ENCODE measurements at places on chromosomes 6 and 20.
A peak's percentile ranks its signal among the peaks of the same experiment; 100 is the strongest.

- H3K27me3 ChIP-seq: no peaks in the 10 kb centered on the region
- no peak overlapping the region for H3K4me3 ChIP-seq
- no peaks in the 10 kb centered on the region for H3K36me3 ChIP-seq
- no peak overlapping the region for H3K27ac ChIP-seq
Measured at GRCh38 chr6:343960-344815, 47.4 kb upstream of the IRF4 start.

DNA sequence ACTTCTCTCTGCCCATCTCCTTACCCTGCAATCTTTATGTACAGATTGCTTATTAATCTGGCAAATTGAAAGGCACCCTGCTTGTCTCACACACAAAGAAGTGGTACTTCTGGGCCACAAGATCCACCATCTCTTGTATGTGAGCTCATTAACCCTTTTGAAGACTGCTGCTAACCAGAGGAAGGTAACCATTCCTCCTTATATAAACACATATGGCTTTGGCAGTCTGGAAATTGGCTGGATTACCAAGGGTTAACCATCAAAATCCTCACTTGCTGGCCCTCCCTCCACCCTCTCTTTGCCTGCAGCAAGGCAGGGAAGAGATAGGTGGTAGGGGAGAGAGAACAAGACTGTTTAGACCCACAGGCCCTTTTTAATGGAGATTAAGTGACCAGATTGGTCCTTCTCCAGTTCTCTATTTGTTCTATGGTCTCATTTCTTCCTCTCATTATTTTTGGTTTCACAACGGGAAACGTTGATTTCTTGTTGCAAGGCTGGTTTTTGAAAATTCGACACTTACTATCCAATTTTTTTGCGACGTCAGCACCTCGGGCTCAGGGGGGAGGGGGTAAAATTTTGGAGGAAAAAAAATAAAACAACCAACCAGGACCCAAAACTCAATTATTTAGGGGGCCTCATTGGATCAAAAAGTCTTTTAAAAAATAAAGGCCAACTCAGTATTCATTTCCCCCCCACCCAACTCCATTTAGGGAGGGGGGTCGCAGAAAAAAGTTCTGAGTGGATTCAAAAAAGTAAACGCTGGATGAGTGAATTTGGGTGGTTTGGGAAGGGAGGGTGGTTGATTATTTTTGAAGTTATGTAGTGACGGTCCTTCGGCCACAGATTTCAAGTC lies 859 bp downstream of the PPP1R10 start:
- H3K27ac ChIP-seq: peak overlapping the region; percentile 47
- DNase-seq: peak; percentile 81
- H3K4me3 ChIP-seq: peak overlapping the region; percentile 95
- H3K27me3 ChIP-seq: no peaks in the 10 kb centered on the region

DNA sequence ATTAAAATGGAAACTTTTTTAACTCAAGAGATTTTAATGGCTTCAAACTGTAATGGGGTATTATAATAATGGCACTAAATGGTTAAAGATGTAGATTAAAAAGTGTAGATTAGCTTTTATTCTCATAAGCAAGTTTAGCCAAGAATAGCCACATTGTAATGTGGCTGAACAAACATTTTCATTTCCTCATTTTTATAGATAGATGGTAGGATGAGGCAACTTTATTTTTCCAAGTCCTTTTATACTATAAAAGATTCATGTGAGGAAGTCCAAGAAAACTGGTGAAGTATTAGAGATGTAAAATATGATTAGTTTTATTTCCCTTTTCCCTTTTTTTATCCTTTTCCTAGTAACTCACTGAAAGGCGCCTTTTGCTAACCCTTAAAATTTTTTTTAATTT lies 88.8 kb downstream of the ATRN start:
- no peak overlapping the region for H3K4me3 ChIP-seq
- H3K4me1 ChIP-seq: no peaks in the 10 kb centered on the region
- no peak overlapping the region for H3K27ac ChIP-seq
- DNase-seq: no peak

DNA sequence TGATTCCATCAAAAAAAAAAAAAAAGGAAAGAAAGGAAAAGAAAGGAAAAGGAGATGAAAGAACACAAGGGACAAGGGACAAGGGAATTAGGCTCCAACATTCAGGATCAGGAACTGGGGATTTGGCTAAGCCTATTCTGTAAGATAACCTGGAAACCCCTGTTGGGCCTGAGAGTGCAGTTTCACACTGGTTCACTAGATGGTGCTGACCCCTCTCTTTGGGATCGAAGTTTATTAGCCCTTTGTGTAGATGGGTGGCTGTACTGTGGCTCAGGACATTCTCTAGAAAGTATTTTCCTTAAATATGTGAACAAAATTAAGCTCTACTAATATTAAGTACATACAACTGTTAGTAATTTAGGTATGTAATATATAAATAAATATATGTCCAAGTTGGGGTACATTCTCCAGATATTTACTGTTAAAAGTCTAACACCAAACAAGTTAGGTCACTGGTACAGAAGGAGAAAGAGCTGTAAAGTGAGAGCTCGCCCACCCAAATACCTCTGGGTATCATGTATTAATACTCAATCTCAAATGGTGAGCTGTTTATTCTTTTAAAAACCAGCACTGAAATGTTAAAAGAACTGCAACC lies 6.3 kb downstream of the OR2A4 start:
- H3K4me1 ChIP-seq: no peaks in the 10 kb centered on the region
- no peaks in the 10 kb centered on the region for H3K27me3 ChIP-seq
- H3K36me3 ChIP-seq: no peaks in the 10 kb centered on the region
- DNase-seq: peak; percentile 87
- H3K4me3 ChIP-seq: no peak overlapping the region

GRCh38 chr6:110345025-110345424 lies 13.1 kb downstream of the METTL24 start:
- no peaks in the 10 kb centered on the region for H3K27me3 ChIP-seq
- no peaks in the 10 kb centered on the region for H3K4me1 ChIP-seq
- DNase-seq: no peak
- H3K4me3 ChIP-seq: no peak overlapping the region
- no peak overlapping the region for H3K27ac ChIP-seq

DNA sequence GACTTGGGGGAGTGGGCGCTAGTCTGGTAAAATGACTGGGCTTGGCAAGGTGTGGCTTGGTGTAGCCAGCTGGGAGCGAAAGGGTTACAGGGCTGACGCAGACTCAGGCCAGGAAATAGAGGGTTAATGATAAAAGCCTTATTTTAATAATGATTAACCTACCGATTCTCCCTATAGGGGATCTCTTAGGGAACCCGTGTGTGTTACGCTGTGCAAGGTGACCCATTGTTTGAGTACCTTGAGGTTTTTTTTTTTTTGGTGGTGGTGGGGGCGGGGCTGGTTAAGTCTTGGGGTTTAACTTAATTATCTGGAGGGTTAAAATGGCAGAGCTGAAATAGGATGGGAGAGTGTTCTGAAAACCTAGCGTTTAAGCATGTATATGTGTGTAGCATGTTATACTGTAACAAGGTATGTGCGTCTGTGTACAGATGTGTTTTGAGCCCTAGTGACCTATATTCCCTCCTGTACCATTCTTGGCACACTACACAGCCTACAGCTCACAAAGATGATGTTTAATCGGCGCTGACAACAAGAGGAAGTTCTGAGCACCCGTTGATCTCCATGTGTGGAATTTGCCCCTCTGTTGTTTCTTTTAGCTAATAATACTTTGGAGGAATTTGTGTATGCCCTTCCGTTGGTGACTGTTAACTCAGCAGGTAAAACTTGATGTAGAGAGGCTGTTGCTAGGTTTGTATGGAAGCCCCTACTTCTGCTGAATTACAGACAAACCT lies 1.3 kb downstream of the CARMIL1 start:
- peak overlapping the region; percentile 6 for H3K27ac ChIP-seq
- peak; percentile 49 for DNase-seq
- no peaks in the 10 kb centered on the region for H3K36me3 ChIP-seq
- peak overlapping the region; percentile 91 for H3K4me3 ChIP-seq
- peaks cover 12% of the 10 kb centered on the region for H3K4me1 ChIP-seq

GRCh38 chr6:106572436-106572835 lies 56.9 kb downstream of the RTN4IP1 start:
- no peaks in the 10 kb centered on the region for H3K27me3 ChIP-seq
- no peak overlapping the region for H3K4me3 ChIP-seq
- no peak for DNase-seq
- H3K36me3 ChIP-seq: no peaks in the 10 kb centered on the region
- no peak overlapping the region for H3K27ac ChIP-seq

DNA sequence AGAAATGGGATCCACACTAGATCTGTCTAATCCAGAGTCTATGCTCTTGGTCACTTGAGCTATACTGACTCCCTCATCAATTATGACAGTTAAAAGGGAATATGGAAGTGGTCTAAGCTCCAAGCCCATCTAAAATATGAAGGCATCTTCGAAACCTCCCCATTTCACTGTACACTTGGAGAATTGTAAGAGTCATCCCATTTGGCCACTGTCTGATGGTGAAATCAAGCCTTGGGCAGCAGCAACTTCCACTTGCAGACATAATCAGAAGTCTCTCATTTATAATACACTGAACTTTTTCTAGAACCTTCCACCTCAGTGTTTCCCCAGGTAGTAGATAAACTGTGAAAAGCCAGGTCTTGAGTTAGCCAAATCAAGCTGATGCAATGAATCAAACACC lies 26.3 kb upstream of the UBR2 start:
- DNase-seq: no peak
- H3K36me3 ChIP-seq: no peaks in the 10 kb centered on the region
- H3K4me3 ChIP-seq: no peak overlapping the region
- no peak overlapping the region for H3K27ac ChIP-seq

GRCh38 chr20:48550814-48551213 lies 277.0 kb downstream of the PREX1 start:
- H3K36me3 ChIP-seq: no peaks in the 10 kb centered on the region
- H3K27ac ChIP-seq: no peak overlapping the region
- no peaks in the 10 kb centered on the region for H3K27me3 ChIP-seq
- H3K4me1 ChIP-seq: no peaks in the 10 kb centered on the region

DNA sequence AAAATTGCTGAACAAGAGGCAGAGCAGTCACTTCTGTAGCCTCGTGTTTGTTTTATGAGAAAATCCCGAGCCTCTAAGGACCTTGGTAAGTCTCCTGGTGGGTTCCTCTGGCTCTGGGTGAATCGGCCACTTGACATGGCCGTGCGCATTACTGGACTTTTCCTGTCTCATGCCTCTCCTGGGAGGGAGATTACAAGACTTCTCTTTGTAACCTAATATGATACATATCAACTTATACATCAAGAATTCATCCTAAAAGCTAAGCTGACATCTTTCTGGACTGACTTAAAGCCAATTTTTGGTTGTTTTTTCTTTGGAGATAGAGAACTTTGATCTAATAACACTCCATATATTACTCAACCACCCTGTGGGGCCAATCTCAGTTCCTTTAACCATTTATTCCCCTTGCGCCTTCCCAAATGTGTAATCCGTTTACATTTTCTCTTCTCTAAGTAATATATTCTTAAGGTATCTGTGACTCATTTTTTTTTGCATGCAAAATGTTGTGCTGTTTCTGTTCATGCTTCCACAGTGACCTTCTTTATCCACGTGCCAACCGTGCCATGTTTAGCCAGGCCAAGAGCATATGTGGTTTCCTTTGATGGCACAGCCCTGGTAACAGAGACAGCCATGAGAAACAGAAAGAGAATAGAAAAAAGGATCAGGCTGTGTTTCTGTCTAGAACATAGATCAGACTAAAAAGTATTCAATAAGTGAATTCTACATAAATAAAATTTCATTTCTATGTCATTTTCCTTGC lies 47.5 kb upstream of the JAG1 start:
- H3K4me3 ChIP-seq: no peak overlapping the region
- H3K4me1 ChIP-seq: no peaks in the 10 kb centered on the region
- DNase-seq: no peak
- no peak overlapping the region for H3K27ac ChIP-seq

DNA sequence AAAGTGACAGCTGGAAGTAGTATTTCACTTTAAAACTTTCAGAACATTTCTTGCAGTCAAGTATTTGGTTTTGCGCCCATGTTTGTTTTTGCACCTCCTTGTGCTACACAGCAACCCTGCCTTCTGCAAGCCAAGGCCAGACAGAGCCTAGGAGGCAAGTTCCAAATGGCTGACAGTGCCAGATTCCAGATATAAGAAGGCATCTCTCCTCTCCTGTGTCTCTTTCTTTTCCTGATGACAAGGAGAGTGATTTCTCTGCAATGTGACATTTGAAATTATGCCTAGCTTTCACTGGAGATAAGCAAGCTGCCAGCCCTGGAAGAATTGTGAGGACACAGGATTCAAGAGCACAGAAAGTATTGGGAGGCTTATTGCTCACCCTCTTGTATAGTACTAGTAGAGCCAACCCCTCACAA lies 149.1 kb upstream of the TENT5A start:
- no peak overlapping the region for H3K4me3 ChIP-seq
- H3K36me3 ChIP-seq: no peaks in the 10 kb centered on the region
- no peaks in the 10 kb centered on the region for H3K4me1 ChIP-seq
- no peak for DNase-seq
- H3K27ac ChIP-seq: no peak overlapping the region

GRCh38 chr20:51563486-51564332 lies 21.2 kb upstream of the NFATC2 start:
- peaks cover 5% of the 10 kb centered on the region for H3K4me1 ChIP-seq
- H3K27me3 ChIP-seq: peaks cover 13% of the 10 kb centered on the region
- H3K27ac ChIP-seq: no peak overlapping the region

- no peaks in the 10 kb centered on the region for H3K4me1 ChIP-seq
- peak; percentile 81 for DNase-seq
- H3K4me3 ChIP-seq: no peak overlapping the region
- H3K36me3 ChIP-seq: no peaks in the 10 kb centered on the region
- no peaks in the 10 kb centered on the region for H3K27me3 ChIP-seq
Measured at GRCh38 chr6:72218125-72218524, 331.8 kb downstream of the RIMS1 start.

DNA sequence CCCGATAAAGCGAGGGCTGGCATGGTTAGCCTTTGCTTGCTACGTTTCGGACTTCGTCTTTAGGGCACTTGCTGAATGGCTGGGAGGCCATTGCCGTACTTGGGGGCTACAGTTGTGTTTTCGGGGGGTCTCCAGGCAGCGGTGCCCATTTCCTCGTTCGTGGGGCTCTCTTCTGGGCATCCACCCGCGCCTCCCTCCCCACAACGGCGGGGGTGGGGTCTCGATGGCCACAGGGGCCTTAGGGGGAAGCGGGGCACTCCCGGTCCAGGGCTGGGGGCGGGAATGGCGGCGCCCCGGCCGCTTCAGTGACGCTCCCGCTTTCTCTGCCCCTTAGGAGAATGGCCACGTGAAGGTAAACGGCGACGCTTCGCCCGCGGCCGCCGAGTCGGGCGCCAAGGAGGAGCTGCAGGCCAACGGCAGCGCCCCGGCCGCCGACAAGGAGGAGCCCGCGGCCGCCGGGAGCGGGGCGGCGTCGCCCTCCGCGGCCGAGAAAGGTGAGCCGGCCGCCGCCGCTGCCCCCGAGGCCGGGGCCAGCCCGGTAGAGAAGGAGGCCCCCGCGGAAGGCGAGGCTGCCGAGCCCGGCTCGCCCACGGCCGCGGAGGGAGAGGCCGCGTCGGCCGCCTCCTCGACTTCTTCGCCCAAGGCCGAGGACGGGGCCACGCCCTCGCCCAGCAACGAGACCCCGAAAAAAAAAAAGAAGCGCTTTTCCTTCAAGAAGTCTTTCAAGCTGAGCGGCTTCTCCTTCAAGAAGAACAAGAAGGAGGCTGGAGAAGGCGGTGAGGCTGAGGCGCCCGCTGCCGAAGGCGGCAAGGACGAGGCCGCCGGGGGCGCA lies 2.4 kb downstream of the MARCKS start:
- no peaks in the 10 kb centered on the region for H3K27me3 ChIP-seq
- no peaks in the 10 kb centered on the region for H3K4me1 ChIP-seq

Measured in mesendoderm (in vitro differentiated cells).